ENCODE measurements at places on chromosomes 7 and 10.

GRCh38 chr7:138957753-138958390, 23.3 kb downstream of the KIAA1549 start:
- DNase-seq: peak; percentile 42

- no peak for DNase-seq
Measured at GRCh38 chr10:67250686-67251085, 324.9 kb downstream of the LRRTM3 start.

GRCh38 chr7:34157137-34157536, 251.8 kb downstream of the BMPER start:
- DNase-seq: no peak

DNA sequence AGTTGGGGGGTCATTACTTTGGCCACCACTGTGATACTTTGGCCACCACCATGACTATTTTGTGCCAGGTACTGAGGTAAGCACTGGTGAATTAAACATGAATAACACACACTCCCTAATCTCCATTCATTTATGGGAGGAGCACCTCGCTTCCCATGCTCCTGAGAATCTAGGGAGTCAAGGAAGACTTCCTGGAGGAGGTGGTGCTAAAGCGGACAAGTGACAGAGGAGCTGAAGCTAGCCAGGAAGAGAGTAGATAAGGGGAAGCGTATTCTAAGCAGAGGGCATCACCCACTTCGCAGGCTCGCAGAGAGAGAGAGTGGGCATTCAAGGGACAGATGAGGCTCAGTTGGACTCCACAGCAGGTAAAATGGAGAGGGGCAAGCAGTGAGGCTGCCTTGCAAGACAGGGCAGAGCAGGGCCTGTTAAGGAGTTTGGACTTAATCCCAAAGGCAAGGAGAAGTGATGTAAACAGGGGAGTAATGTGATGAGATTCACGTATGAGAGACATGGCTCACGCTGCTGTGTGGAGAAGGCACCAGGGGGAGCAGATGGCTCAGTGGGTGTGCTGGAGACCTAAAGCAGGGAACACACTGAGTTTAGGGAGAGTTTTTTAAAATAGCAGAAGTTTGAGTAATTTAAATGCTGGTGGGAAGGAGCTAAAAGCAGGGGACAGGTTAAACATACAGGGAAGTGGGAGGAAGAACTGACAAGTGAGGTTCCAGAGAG, 21.3 kb upstream of the TMEM248 start:
- no peak for DNase-seq

- no peak for DNase-seq
Measured at GRCh38 chr7:155267436-155267835, 30.2 kb upstream of the INSIG1 start.

Measured in kidney tubule cell (primary cell).